ENCODE measurements at places on chromosomes 13 and 19.
A peak's percentile ranks its signal among the peaks of the same experiment; 100 is the strongest.

DNA sequence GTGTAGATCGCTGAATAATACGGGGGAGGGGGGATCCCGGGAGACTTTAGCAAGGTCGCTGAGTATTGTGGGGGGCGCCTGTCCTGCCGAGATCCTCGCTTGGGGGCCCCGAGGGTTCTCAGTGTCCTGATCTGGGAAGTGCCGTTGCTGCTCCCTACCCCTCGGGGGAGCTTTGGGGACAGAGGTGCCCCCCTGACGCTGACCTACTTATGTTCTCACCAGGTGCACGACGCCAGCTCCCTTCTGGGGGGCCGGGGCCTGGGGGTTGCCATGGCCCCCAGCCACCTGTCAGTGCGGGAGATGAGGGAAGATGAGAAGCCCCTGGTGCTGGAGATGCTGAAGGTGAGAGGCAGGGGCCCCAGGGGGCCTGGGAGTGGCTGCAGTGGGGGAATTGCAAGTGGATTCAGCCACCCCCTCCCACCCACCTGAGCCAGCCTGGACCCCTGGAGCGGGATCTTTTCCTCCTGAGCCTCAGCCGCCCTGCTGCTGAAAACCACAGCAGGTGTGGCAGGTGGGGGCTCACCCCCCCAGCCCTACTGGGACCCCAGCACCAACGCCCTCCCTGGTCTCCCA is 537 bp downstream of the NAT14 start:
- no peak for DNase-seq

GRCh38 chr19:37519890-37520289 is 13.2 kb downstream of the ZNF793 start:
- no peak for DNase-seq

DNA sequence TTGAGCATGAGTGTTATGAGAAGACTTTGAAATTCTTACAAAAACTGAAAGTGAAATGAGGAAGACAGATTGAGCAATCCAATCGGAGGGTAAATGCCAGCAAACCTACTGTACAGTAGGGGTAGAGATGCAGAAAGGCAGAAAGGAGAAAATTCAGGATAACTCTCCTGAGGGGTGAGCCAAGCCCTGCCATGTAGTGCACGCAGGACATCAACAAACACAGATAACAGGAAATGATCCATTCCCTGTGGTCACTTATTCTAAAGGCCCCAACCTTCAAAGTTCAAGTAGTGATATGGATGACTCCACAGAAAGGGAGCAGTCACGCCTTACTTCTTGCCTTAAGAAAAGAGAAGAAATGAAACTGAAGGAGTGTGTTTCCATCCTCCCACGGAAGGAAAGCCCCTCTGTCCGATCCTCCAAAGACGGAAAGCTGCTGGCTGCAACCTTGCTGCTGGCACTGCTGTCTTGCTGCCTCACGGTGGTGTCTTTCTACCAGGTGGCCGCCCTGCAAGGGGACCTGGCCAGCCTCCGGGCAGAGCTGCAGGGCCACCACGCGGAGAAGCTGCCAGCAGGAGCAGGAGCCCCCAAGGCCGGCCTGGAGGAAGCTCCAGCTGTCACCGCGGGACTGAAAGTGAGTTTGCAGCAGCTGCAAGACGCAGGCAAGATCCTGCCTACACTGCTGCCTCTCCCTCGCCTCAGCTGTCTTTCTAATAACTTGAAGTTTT is at the start of gene TNFSF13B:
TSS of gene TNFSF13B (plus strand) at position 118 of the 728 bp plus-strand sequence. CDS start at position 296, 178 bp downstream.
- DNase-seq: no peak

- DNase-seq: no peak
Measured at GRCh38 chr13:72004784-72005374, 137.9 kb upstream of the DACH1 start.

GRCh38 chr13:53189162-53189561 is 160.5 kb downstream of the OLFM4 start:
- DNase-seq: no peak

GRCh38 chr19:6021878-6022569 is 44.1 kb upstream of the RANBP3 start:
- peak; percentile 51 for DNase-seq

Measured in NCI-H1092 treated with DMSO at 0.1 percent for 48 hours (cell line).